Stimulated activated CD4-positive, alpha-beta T cell treated with anti-CD3 and anti-CD28 coated beads, Interleukin-15, amount 100 ng/mL, for 48 hours (primary cell): ENCODE measurements at places on chromosomes 12 and 14.

DNA sequence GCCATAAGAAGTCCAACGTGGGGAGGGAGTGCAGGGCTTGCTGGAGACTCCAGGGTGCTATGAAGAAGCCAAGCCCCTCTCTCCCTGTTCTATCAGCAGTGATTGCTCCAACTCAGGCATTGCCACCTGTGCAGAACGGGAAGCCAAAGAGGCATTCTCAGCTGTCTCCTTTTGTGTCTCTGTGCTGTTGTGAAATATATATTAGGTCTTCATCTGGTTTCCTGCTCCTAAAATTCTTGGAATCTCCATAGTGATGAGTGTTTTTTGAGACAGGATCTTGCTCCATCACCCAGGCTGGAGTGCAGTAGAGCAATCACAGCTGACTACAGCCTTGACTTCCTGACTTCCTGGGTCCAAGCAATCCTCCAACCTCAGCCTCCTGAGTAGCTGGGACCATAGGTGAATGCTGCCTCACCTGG is 51.2 kb upstream of the AEBP2 start:
- DNase-seq: no peak

DNA sequence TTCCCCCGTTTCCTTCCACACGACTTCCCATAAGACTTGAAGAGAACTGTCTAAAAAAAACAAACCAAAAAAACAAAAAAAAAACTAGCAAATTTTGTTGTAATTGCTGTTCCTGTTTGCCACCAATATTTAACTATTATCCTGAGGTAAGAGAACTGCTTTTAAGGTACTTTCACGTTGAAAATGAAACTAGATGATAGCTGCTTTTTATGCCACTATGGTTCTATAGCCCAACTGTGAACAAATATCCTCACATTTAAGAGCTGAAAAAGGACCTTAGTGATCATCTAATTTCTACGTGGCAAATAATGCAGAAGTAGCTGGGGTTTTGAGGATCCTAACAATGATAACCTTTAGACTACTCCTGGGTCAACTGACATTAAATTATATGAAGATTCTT is 98.6 kb downstream of the TAOK3 start:
- no peak for DNase-seq

DNA sequence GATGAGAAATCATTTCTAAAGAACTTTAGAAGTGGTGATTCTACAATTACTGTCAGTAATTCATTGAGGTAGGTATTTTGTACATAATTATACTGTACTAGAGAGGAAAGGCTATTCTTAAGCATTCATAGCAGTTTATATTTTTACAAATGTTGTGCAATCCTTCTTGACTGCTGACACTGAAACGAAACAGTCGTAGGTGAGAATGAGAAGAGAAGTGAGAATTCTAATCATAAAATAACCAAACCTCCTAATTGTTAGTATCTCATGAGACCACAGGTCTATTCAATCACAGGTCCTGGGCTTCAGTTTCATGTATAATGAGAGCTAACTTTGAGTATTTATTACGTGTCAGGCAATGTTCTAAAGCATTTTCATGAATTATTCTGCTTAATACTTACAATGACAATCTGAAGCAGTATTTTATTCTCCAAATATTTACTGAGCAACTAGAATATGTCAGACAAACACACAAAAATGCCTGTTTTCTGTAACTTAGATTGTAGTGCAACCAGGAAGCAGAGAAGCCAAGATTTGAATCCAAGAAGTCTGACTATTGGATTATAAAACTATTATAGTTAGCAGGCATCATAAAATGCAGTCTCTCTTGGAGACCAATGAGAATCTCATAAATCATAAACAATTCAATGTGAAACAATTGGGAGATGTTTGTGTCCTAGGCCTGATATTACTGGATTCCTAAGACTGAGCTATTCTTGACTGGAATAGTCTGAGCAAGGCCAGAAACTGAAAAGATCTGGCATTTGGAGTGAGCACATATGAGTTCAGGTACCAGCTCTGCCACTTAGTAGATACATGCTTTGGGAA is 24.3 kb downstream of the RERG start:
- DNase-seq: no peak

DNA sequence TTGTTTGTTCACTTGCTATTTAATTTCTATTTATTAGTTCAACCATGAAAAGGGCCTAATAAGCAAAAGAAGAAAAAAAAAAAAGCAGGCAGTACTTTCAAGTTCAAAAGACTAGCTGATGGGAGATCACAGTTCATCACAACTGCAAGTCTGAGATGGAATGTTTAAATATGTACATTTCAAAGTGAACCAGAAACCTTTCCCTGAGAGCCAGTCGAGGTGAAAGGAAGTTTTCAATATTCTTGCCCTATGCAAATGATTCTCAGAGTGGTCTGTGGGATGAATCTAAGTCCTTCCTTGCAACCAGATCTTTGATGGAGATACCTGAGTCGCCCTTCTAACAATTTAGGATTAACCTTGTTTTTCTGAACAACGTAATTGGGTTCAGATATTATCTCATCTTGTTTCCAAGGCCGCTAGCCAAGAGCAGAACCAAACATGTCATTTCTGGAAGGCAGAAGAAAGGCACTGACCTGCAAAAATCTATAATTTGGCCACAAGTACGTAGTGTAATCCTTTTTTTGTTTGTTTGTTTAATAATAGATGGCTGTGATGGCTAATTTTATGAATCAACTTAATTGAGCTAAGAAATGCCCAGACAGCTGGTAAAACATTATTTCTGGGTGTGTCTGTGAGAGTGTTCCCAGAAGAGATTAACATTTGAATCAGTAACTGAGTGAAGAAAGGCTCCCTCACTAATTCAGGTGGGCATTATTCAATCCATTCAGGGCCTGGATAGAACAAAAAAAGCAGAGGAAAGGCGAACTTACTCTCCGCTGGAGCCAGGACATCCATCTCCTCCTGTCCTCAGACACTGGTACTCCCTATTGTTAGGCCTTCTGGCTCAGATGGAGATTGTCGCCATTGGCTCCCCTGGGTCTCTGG is 171.1 kb upstream of the TMPO start:
- DNase-seq: no peak

GRCh38 chr12:13375583-13376345 is 179.2 kb downstream of the EMP1 start:
- no peak for DNase-seq

DNA sequence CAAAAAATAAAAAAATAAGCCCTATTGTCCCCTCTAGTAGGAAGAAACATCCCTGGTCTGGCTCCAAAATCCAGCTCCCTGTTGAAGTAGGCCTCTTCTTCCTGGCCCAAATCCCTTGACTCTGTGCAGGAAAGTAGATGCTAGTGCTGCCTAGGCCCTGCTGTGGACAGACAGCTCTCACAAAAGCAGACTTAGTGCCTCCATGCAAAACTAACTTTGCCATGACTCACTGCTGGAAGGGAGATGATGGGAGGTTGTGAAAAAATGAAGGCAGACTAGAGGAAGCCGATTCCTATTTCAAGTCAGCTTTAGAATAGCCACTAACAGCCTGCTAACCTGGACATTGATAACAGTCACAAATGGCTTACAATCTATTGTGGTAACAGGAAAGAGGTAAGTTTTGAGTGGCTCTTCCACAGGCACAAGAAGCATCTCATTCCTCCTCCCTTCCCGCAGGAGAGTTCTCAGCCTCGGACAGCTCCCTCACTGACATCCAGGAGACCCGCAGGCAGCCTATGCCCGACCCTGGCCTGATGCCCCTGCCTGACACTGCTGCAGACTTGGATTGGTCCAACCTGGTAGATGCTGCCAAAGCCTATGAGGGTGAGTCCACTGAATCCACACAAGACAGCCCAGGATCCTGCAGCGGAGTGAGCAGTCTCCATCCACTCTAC is 198.9 kb upstream of the RGS6 start:
- DNase-seq: no peak

- peak; percentile 67 for DNase-seq
These were observed 1133.3 kb downstream of the BCL11B start for GRCh38 chr14:98138666-98139065.

- no peak for DNase-seq
These were observed 175.3 kb downstream of the TSPAN9 start for GRCh38 chr12:3252450-3252891.
